ENCODE measurements at places on chromosomes 1 and 21.

DNA sequence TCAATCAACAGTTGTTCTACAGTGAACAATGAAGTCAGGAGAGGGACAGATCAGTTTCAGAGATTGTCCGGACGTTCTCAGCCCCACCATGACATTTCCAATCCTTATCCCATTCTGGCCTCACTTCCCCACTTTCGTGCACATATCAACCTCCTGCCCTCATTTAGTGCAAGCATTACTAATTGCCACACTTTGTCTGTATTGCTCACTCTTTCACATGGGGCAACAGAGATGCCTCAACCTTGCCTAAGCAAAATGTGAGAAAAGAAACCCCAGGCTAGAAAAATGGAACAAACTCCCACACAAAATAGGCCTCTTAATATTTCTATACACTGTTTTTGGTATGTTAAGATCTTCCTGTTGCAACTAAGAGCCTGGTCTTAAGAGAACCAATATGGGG is 8.9 kb upstream of the RGS1 start:
- no peak for DNase-seq

- no peak for DNase-seq
Measured at GRCh38 chr1:204072931-204073836, at the start of gene SOX13. Gene SOX13, plus strand, starts transcription at chr1:204073115. Its CDS starts 39,801 bp downstream, at chr1:204112916.

DNA sequence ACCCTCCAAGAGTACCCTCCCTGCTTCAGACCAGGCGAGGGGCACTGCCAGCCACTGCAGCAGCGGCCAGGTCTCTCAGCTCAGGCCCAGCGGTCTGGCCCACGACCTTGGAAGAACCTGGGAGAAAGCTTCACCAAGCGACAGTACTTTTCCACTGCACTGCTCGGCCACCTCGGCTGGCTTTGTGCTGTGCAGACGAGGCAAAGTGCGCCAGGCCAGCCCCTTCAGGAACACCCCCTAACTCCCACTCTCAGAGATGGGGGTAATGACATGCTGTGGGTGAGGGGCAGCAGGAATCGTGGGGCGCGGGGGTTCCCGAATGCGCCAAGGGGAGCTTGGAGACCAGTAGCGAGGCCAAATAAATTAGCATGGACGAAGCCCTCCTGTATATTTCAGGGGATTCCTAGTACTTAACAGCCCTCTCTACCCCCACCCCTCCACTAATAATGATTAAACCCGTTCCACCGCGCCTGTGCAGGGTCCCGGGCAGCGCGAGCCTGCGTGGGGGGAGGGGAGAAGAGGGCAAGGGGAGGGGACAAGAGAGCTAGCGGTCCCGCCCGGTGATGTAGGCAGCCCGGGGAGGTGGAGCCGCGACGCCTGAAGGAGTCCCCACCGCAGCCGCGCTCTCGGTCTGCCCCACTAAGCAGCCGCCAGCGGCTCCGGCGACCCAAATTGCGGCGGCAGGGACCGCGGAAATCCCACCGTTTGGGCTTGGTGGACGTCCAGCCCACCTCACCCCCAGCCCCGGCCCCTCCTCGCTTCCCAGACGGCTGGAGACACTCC is at the start of gene FAM43B:
Gene FAM43B, plus strand, starts transcription at position 629 of the 783 bp plus-strand sequence. CDS start 401 bp downstream, outside the sequence.
- DNase-seq, result no peak

GRCh38 chr1:51303751-51304251 is 26.6 kb downstream of the TTC39A start:
- DNase-seq, result no peak

DNA sequence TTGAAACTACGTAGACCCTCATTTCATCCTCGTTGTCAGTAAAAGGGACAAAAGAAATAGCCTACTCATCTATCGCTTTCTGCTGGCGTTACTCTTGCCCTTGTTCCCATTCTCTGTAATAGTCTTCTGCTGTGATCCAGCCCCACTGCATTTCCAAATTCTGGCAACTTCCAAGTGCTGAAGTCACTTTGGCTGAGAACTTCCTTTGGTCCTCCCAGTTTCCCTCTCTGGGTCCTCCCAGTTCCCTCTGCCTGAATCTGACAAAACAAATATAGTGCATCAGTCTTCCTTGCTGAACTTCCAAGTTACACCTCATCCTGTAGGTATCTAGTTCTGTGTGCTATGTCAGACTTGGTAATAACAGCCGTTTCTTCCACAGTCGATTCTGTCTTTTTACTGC is 47.0 kb upstream of the PLA2G4A start:
- DNase-seq, result no peak

DNA sequence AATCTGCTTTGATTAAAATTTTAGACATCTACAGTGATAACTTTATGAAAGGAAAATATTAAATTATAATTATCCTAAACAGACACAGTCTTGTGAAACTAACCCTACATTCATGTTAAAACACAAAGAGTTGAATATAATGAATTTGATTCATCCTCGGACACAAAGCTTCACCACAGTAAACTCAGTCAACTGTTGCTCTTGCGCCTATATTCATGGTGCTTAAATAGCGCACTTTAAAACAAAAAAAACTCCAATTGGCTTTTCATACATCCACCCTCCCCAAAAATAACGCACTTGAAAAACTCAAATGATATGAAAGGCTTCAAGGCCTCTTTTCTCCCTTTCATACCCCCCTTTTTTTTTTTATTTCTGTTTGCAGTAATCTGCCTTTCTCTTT is 260.3 kb downstream of the FAF1 start:
- DNase-seq, result no peak

GRCh38 chr1:151718011-151718431 is 1.4 kb upstream of the CELF3 start:
- DNase-seq, result no peak

- no peak for DNase-seq
Measured at GRCh38 chr21:44528634-44528995, 11.4 kb downstream of the KRTAP10-1 start.

GRCh38 chr1:151991663-151992302 is 1.9 kb downstream of the S100A10 start:
- no peak for DNase-seq

DNA sequence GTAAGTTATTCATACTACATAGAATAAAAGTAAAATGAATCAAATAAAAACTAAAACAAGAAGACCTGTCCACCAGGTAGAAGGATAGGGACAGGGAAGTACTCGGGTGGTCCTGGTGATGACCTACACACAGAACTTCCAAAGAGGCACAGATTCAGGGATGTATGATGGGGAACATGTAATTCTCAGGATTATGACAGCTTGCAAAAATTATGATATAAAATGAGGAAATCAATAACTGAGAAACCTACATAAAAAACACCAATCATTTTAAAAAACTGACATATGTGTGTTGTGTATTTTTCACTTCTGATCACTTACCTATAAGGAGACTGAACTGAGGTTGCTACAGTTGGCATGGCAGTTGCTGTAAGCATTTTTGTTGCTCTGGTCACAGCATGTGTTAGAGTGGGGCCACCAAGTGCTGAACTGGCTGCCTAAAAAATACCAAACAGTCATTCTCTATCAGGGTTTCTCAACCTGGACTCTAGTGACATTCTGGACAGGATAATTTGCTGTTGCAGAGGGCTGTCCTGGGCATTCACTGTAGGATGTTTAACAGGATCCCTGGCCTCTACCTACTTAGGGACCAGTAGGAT is 73.8 kb downstream of the USP24 start:
- DNase-seq, result no peak

DNA sequence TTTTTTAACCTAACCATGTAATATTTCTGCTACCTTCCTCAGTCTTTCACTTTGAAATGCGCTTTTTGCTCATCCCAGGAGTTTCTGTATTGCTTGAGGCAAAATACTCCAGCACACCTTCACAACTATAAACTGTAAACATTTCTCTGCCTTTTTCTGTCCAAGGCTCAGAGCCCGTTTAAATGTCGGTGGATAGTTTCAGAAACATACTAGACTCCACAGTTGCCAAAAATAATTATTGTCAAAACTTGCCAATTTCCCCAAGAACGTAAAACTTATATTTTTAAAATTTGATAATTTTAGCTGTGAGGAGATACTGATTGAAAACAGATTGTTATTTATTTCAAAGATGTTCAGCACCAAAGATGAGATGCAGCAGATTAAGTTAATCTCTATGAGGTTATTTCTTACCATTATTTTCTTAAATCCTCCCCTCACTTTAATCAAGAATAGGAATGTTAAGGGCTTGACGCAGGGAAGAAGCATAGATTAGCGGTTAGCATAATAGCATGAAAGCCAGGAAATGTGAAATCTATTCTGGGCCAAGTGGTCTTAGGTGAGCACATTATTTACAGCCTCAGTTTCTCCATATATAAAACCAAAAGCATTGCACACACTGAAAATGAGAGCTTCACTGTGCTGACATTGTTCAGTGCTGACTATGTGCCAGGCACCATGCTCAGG is 91.5 kb upstream of the ESRRG start:
- no peak for DNase-seq

DNA sequence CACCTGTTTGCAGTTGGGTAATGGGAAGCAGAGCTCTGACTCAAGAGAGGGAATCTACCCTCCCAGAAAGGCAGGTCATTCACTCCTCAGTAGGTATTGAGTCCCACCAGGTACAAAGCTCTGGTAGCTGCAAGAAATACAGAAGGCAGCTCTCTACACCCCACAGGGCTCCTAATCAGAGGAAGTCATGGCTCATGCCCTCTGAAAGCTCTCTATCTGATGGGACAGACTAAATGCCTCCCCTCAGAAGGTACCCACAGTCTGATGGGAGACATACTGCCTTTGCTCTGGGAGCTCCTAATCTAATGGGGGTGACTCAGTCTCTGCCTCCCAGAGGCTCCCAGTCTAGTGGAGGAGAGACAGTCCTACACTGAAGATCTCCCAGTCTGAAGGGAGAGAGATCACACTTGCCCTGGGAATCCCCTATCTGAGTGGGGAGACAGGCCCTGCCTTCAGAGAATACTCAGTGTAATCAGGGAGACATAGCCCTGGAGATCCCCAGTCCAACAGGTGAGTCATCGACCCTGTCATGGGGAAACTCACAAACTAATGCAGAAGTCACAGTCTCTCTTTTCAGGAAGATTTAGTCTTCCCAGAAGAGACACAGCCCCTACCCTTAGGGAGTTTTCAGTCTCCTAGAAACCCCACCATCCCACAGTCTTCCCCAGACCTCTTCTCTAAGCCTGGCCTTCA is 23.7 kb downstream of the CAMK1G start:
- peak; percentile 25 for DNase-seq

GRCh38 chr1:94317790-94318188 is 80.4 kb upstream of the ARHGAP29 start:
- no peak for DNase-seq

- no peak for DNase-seq
Measured at GRCh38 chr21:20944139-20944538, 54.1 kb upstream of the NCAM2 start.
